ENCODE measurements at places on chromosomes 3 and 15.

DNA sequence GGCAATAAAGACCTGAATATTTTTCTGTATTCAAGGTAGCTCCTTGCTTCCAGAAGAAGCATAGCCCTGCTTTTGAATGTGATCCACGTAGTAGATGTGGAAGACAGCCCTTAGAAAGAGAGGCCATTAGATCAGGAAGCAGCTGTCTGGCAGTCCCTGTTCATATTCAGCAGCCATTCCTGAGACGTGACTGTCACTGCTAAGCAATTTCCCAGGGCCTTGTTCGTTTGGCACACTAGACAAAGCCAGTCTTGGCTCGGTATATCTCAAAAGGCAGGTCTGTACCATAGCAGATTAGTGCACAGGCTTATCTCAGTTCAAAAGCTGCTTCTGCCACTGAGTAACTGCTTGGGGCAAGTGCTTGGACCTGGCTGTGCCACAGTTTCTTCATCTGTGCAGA, 287.8 kb upstream of the MCTP2 start:
- no peak for DNase-seq

DNA sequence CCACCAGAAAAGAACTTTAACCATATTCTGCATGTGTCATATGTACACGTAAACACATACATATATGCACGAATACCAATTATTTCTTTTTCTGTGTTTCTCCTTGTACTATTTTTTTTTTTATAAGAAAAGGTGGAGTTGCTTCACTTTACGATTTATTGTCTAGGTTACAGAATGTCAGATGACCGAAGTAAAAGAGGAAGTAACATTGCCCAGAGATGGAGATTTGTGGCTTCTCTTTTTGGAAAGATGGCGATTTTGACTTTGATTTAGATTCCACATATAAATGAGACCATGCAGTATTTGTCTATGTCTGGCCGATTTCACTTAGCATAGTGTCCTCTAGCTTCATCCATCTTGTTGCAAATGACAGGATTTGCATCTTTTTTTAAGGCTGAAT, 293.1 kb downstream of the SV2B start:
- no peak for DNase-seq

DNA sequence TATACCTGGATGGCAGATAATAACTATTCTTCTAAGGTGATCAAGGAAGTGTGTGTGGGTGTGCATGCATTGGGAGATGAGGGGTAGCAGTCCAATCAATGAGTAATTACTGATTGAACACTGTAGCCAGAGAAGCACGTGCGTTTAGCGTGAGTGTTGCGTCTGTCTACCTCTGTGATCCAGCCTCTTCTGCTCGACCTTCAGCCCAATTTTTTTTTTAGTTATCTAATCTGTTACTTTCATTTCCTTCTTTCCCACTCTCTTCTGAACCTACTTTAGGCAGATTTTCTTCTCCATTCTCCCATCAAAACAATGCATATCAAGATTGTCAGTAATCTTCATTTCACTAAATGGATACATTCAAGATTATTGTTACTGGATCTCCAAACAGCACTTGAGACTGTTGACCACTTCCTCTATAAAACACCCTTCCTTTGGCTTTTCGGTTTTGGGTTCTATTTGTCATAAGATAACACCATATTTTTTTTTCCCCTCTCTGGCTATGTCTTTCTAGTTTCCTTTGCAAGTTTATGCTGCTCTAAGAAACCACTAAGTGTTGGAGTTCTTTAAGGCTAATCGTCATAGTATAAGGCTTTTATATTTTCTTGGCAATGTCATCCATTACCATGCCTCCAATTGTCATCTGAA, 41.0 kb downstream of the MCTP2 start:
- DNase-seq, result no peak

DNA sequence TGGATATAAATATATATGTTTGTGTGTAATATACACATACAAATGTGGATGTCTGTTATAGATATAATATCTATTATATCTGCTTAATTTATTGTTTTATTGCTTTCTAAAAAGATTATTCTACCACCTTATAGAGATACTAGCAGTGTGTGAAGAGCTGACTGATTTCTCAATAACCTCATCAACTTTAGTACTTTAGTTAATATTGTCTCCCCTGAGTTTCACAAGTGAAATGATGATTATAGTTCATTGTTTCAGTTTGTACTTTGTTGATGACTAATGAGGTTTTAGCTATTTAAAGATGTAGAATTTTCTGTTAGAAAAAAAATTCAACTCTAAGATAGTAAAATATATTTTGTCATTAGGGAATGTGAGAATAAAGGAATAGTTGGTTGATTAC, 11.4 kb downstream of the RSRC1 start:
- DNase-seq, result no peak

- no peak for DNase-seq
Observed at GRCh38 chr3:81666502-81667121, 94.8 kb downstream of the GBE1 start.

DNA sequence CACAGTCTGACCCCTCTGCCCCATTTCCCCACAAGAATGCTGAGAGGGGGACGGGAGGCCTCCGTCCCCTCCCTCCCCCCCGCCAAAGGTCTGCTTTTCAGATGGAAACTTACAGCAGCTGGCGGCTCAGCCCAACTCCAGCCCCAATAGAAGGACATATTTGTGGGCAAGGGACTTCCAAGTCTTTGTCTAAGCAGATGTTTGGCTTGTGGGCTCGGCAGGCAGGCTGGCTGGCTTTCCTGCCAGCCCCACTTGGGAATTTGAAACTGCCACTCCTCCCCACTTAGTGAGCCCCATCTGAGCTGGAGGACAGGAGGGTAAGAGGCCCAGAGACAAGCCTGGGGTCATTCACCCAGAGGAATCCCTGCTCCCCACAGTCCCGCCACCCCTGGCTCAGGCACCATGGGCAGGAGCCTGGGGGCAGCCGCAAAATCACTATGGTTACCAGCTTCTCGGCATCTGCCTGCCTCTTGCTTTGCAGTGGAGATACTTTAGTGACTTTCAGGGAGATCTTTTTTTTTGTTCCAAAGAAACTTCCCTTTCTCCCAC, 53.6 kb downstream of the LMCD1 start:
- no peak for DNase-seq
